ENCODE measurements at places on chromosomes 12 and 14.

GRCh38 chr14:90024910-90025309, 36.9 kb upstream of the KCNK13 start:
- DNase-seq: no peak

DNA sequence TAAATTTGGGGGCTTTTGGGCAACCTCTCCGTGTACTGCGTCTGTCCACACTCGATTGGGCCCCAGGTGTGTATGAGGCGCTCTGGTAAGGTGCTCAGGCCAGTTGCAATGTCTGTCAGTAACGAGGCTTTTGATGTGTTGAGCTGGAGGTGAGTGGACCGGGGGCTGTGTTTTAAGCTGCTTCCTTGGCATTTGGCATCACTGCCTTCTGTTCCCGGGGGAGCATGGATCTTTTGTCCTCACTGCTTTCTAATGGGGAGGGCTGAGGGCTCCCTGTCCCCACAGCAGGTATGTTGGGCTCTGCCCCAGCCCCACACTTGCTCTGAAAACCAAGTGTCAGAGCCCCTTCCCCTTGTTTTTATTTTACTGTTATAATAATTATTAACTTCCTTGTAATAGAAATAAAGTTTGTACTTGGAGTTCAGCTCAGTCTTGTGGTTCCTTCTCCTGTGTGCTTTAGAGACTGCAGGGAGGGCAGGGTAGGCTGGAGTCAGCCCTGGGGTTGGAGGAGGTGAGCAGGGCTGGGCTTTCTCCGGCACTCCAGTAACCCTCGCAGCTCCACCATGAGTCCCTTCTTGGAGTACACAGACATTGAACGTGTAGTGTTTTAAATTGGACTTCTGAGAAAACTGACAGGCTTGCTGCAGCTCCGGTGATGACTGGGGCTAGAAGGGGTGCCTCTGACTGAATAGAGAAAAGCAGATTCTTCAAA, 28.0 kb downstream of the TRAFD1 start:
- DNase-seq: no peak

DNA sequence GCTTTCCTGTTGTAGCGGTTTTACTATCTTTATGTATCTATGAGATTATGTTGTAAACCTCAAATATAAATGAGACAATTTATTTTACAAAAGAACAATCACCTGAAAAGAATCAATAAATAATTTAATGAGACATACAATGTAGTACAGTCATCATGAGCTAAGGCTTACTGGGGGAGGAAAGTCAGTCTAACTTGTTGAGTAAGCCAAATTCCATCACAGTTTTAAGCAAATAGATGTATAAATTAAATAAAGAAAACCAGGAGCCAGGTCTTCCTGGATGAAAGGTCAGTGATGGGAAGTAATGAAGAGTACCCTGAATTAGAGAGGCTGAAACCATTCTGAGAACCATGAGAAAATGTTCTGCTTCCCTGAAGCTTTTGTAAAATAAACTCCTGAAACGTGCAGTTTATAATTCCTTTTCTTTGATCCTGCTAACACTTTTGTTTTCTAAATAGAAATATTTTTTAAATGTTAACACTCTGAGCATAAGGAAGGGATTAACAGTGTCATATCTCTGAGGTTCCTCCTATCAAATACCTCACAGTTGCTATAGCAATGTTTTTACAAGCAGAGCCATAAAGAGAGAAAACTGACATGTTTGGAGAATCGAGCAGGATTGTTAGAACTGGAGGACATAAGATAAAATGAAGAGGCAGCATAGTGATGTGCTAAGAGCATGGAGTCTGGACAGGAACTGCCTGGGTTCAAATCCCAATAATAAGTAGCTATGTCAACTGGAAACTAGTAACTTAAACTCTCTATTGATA, 444.9 kb upstream of the FOXG1 start:
- DNase-seq: no peak

- no peak for DNase-seq
These were observed 72.1 kb downstream of the AVPR1A start for GRCh38 chr12:63078906-63079305.

- DNase-seq: no peak
These were observed 469.0 kb downstream of the TMEM132D start for GRCh38 chr12:129434790-129435189.

DNA sequence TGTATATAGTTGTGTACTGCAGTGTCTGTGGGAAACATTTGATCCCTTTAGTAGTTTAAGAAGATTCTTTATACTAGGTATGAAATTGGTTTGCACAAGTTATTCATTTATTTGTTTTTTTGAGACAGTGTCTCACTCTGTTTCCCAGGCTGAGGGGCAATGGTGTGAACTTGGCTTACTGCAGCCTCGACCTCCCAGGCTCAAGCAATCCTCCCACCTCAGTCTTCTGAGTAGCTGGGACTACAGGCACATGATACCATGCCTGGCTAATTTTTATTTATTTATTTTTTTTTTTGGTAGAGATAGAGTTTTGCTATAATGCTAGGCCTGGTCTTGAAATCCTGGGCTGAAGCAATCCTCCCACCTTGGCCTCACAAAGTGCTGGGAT, 209.4 kb downstream of the RASSF9 start:
- DNase-seq: no peak

DNA sequence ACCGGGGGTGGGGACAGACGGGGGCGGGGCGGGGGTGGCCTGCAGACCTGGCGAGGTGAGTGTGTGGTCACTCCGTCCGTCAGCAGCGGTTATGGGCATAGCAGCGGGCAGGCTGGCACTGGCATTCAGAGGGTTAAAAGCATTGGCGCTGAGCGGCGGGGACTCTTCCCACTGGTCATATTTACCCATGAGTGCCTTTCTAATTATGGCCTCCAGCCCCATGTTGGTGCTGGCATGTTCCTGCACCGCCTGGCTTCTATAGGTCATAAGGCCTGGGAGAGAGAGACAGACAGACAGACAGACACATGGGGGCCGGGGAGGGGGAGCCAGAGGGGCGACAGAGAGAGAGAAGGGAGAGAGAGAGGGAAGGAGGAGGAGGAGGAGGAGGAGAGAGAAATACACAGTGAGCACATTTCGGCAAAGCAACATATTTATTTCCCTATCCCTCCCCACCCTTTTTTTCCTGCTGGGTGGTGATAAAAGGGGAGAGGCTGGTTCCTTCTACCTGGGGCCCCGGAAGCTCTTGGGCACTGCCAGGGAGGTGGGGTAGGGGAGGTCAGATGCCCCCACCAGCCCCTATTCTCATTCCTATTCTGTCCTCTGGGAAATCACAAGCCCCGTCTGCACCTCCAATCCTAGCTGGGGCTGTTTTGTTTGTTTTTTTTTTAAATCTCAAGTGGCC, 32.6 kb downstream of the RFLNA start:
- no peak for DNase-seq

GRCh38 chr12:116365606-116366455, 88.3 kb upstream of the MED13L start:
- DNase-seq: no peak

GRCh38 chr12:103806803-103807202, 34.2 kb downstream of the NT5DC3 start:
- no peak for DNase-seq

GRCh38 chr12:13588574-13588973, 392.0 kb downstream of the EMP1 start:
- DNase-seq: no peak

- DNase-seq: no peak
These were observed 58.7 kb downstream of the POLR3B start for GRCh38 chr12:106416273-106416672.

DNA sequence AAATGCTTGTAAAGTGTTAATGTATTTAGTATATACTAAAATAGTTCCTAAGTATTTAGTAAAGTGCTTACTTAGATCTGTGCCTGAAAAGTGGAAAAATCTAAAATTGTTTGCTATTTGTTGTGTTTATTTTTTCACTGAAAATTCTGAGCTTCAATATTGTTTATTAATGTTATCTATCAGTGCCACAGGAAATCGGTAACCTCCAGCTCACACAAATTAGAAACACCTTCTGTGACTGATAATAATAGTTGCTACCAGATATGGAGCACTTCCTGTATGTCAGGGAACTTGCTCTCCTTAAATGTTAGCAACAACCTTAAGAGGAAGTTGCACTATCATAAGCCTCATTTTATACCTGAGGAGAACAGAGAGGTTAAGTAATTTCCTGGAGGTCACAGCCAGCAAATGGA, 723 bp upstream of the LRP10 start:
- no peak for DNase-seq

DNA sequence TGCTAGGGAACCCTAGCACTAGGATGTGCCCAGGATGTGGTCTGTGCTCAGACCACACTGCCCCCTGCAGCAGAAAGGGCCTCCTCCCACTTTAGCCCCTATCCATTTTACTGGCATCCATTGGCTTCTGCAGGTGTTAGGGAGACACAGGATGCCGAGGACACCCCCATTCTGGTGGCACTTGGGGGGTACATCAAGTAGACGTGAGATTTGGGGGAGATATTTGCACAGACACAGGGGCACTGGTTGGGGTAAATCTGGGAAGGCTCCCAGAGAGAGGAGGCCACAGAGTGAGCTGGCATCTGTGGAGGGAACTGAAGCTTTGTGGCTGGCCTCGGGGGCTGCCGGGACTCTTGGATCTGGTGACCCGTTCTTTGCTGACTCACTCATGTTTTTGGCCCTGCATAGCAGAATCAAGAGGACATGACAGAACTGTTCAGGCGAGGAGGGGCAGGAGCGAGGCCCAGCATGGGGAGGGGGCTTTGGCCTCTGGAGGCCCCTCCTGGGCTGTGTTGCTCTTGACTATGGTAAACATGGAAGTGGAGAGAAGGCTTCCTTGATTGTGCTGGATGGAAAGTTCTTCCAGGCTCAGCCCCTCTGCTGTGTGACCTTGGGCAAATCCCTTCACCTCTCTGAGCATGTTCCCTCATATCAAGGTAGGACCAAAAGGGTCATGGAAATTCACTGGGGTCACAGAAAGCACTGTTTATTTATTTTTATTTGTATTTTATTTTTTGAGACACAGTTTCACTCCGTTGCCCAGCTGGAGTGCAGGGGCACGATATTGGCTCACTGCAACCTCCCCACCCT, 1.8 kb downstream of the PLBD2 start:
- DNase-seq: no peak

DNA sequence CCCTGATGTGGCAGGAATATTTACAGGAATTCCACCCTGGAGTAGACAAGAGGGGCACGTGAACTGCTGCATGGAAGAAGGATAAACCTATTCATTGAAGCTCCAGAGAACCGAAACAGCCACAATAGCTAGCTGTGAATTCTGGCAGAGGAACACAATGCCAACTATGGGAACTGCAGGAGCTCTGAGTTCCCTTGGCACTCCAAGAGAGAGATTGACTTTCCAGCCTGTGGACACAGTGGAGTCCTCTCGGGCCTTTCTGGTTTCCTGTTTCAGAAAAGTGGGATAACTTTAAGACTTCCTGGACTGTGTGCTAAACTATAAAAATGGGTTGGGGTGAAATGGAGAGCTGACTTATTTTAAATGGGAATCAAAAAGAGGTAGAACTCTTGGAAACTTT, 11.9 kb downstream of the CACNA2D4 start:
- no peak for DNase-seq

DNA sequence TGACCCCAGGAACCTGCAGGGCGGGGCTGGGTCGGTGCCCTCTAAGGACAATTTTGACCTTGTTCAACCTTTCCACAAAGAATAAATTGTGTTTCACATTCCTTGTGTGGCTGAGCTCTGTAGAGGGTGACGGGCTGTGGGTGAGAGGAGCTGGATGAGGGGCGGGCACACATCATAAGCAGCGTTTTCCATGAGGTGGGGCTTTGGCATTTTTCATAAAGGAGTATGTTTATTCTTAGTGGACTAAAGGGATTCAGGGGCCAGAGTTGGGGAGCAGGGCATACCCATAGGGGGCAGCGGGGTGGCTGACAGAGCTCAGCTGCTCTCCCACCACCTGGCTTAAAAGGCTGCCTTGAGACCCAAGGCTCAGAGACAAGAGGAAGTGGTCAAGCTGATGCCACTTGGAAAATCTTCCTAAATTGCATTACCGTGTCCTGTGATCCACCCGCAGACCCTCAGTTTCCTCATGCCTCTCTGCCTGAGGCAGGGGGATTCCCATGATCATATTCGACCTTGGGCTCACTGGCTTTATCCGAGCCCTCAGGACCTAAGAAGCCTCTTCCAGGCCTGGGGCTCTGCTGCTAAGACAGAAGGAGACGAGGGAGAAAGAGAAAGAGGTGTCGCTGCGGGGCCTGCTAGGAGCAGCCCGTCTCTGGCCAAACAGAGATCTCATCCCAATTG, 11.4 kb downstream of the MMP14 start:
- DNase-seq: no peak

DNA sequence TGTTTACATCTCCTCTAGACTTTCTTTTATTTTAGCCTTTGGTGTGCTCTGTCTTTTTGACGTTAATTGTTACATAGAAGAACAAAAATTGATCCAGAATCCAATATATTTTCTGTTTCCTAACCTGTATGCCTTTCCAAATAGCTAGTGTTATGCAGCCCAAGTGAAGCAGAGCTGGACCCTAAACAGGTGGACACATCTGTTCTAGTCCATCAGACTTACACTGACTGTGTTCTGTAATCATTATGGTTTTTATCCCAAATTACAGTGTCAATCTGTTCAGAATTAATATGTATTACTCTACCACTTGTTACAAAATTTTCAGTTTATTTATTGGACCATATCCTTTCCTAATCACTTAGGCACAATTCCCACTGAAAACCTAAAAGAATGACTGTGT, 176.8 kb upstream of the FOXG1 start:
- no peak for DNase-seq

DNA sequence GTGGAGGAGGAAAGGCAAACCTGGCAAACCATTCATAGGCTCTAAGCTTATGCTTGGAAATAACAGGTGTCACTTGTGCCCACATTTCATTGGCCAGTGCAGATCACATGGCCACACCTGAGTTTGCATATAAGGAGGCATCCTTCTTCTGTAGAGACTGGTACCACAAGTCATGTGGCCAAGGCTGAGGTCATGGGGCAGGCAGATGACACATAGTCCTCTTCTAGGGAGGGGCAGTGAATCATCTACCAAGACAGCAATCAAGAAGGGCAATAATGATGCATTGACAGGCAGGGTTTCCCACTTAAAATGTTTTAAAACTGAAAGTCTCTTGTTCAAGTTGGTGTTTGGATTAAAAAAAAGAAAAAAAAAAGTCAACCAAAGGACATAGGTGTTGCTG, 77.3 kb downstream of the DAAM1 start:
- no peak for DNase-seq
